ENCODE measurements at places on chromosomes 2 and 18.

DNA sequence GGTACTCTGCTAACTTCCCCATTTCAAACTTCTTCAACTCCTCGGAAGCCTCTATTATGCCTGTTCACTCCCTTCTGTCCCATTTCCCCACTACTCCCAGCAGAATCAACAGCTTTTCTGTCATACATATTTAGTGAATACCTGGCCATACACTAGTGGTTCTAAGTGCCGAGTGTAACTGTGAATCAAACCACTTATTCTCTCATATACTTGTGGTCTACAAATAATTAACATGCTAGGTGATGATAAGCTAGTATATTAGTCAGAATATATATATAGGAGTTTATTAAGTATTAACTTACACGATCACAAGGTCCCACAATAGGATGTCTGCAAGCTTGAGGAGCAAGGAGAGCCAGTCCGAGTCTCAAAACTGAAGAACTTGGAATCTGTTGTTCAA is 150.7 kb downstream of the CCDC102B start:
- DNase-seq: no peak

- no peak for DNase-seq
Observed at GRCh38 chr2:96528006-96528699, 8.4 kb upstream of the ARID5A start.

DNA sequence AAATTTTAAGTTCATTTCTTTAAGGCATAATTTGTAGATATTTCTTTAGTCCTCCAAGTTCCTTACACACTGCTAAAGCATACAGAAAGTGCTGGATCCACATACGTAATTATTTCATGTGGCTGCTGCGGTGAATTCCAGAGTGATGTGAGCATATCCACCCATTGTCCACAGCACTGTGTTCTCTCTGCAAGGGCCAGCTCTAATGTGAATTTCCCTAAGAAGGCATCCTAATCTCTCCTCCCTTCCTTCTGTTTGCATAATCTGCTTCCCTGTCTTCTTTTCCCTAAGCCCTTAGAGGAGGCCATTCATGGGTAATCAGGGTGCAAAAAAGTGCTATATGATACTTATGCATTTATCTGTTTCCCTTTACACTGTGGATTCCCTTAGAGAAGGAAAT is 57.2 kb downstream of the COBLL1 start:
- no peak for DNase-seq

DNA sequence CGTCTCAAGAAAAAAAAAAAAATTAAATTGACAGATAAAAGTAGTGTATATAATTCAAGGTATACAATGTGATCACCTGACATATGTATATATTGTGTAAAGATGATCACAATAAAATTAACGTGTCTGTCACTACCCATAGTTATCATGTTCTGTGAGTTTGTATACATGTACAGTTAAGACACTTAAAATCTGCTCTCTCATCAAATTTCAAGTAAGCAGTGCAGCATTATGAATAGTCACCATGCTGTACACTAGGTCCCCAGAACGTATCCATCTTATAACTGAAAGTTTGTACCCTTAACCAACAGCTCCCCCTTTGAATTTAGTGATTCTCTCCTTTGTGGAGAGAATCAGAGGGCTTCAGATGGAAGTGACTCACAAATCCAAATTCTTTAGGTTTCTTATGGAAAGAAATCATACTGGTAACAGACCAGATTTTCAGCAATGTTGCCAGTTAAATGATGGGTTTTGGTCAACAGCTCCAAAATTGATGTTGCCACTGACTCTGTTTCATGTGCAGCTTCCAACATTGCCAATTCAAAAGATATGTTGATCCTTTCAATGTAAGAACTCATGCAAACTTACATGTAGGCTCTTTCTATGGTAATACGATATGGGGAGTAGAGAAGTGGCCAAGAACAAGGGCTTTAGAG is 281.5 kb downstream of the AFF3 start:
- DNase-seq: no peak

- no peak for DNase-seq
Observed at GRCh38 chr18:36697905-36698304, 130.9 kb downstream of the TPGS2 start.

- DNase-seq: no peak
Observed at GRCh38 chr2:157808421-157808820, 67.7 kb downstream of the ACVR1 start.
